ENCODE measurements at places on chromosomes 7 and 10.

- no peak for DNase-seq
These were observed 58.5 kb downstream of the EBF3 start for GRCh38 chr10:129905553-129905952.

DNA sequence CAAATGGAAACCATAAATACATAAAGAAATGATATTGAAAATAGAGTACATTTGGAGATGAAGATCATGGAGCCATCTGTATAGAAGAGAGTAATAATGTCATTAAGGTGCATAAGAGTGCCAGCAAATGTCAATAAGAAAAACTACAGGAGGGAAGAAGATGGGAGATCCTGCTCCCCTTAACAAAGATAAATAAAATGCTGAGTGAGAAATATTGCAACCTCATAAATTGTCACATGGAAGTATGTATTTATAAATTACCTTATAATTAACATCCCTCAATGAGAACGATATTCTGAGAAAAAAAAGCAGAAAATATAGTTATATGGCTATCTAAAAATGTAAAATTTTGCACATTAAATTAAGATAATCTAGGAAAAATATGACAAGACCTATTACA is 155.2 kb upstream of the PRSS1 start:
- no peak for DNase-seq

- no peak for DNase-seq
These were observed 11.5 kb downstream of the CREB3L2 start for GRCh38 chr7:137990251-137990941.

GRCh38 chr10:42992156-42992956 is 84.5 kb upstream of the RET start:
- no peak for DNase-seq

All from CD4-positive, CD25-positive, alpha-beta regulatory T cell (primary cell).